ENCODE measurements at places on chromosomes 3 and 15. TPM values are rescaled to one million over a fixed set of nuclear protein-coding genes. Genes with fewer than 3 reads are reported as not detected.

The TMEM42 gene
- 5.7 TPM for total RNA-seq

The TGM5 gene
- not detected for total RNA-seq

The IL16 gene
- 0.98 TPM for total RNA-seq

The BFSP2 gene
- not detected for total RNA-seq

The GOLGA8G gene
- total RNA-seq = not detected

The TUSC7 gene
- not detected for total RNA-seq

The TOMM70 gene
- 38.2 TPM for total RNA-seq

The FAM174B gene
- total RNA-seq = 39.5 TPM

The ZNF662 gene
- 3.2 TPM for total RNA-seq

The CSPG4 gene
- total RNA-seq = 0.33 TPM

The THRB gene
- total RNA-seq = 0.33 TPM

The SPCS1 gene
- total RNA-seq = 57.1 TPM

The PLSCR2 gene
- not detected for total RNA-seq

The PLA2G4E gene
- total RNA-seq = not detected

The ZNF620 gene
- total RNA-seq = 3.6 TPM

The ADAMTS7 gene
- 40.9 TPM for total RNA-seq

The NEK11 gene
- total RNA-seq = 2.9 TPM

The B3GNT5 gene
- 28.3 TPM for total RNA-seq

The TMEM108 gene
- total RNA-seq = 0.10 TPM

The CHAC1 gene
- 7.8 TPM for total RNA-seq

The LMOD3 gene
- total RNA-seq = not detected

The SV2B gene
- 2.3 TPM for total RNA-seq

The CCDC9B gene
- 15.2 TPM for total RNA-seq

The SLC28A2 gene
- total RNA-seq = not detected

The FAM98B gene
- 12.1 TPM for total RNA-seq

The ATP13A4 gene
- under 0.01 TPM for total RNA-seq

The IGDCC3 gene
- total RNA-seq = 0.33 TPM

The AGBL1 gene
- under 0.01 TPM for total RNA-seq

The HDC gene
- total RNA-seq = not detected

The KCNMB3 gene
- 2.3 TPM for total RNA-seq

The ZIC4 gene
- total RNA-seq = under 0.01 TPM

The GOLGA6C gene
- total RNA-seq = not detected

The GOLGA8J gene
- not detected for total RNA-seq

The WDR93 gene
- 0.10 TPM for total RNA-seq

The RPL32 gene
- 1,228 TPM for total RNA-seq

The RASSF1 gene
- 15.1 TPM for total RNA-seq

The PROS1 gene
- total RNA-seq = 12.6 TPM

The SUCNR1 gene
- total RNA-seq = 0.10 TPM

The SLC35G2 gene
- total RNA-seq = 23.2 TPM

The RHOV gene
- under 0.01 TPM for total RNA-seq

The FAM131A gene
- 26.9 TPM for total RNA-seq

The GABRB3 gene
- total RNA-seq = not detected

The MKRN3 gene
- under 0.01 TPM for total RNA-seq

The OR4F6 gene
- not detected for total RNA-seq

The SLC24A5 gene
- not detected for total RNA-seq

The IQCH gene
- 1.6 TPM for total RNA-seq

The A4GNT gene
- not detected for total RNA-seq

The FBXW12 gene
- total RNA-seq = not detected

The C3orf22 gene
- total RNA-seq = not detected

The CKMT1A gene
- not detected for total RNA-seq

The GDPGP1 gene
- 10.1 TPM for total RNA-seq
